NCI-H1048 (cell line): ENCODE measurements at places on chromosomes 16 and 17.

DNA sequence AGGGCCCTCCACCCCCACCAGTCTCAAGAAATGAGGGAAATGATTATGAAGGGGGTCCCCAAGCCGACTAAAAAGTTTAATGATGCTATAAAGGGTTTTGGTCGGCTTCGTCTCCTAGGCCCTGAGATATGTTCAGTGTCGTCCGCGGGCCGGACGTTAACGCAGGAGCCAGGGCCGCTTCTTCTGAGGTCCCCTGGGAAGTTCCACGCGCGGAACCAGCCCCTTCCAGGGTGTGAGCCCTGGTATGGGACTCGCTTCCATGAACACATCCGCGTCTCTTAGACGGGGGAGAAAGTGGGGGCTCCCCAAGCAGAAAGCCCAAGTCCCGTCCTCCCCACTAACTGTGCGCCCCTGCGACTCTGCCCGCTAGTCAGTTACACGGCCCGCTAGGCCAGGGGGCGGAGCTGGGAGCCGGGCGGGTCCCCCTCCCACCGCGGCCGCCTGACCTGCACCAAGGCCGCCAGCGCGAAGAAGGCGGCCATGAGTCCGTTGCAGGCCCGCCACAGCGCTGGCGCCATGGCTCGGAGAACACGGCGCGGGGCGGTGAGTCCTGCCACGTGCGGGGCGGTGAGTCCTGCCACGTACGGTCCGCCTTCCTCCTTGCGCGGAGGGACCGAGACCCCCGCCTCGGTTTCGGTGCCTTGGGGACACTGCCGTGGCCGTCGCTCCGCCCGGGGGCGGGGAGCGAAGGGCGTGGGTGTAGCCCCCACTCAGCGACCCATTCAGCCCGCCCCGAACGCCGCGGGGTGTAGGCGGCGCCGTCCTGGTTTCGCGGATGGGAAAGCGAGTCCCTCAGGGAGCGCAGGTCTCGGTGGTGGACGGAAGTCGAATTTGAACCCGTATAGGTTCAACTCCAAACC lies at the start of gene TMEM220:
TSS of gene TMEM220 (minus strand) at position 690 of the 860 bp plus-strand sequence. CDS start at position 518, 172 bp downstream.
- DNase-seq, result no peak

GRCh38 chr16:78211946-78212345 lies 112.5 kb downstream of the WWOX start:
- no peak for DNase-seq

GRCh38 chr17:338442-339192 lies 14.0 kb downstream of the RPH3AL start:
- no peak for DNase-seq

DNA sequence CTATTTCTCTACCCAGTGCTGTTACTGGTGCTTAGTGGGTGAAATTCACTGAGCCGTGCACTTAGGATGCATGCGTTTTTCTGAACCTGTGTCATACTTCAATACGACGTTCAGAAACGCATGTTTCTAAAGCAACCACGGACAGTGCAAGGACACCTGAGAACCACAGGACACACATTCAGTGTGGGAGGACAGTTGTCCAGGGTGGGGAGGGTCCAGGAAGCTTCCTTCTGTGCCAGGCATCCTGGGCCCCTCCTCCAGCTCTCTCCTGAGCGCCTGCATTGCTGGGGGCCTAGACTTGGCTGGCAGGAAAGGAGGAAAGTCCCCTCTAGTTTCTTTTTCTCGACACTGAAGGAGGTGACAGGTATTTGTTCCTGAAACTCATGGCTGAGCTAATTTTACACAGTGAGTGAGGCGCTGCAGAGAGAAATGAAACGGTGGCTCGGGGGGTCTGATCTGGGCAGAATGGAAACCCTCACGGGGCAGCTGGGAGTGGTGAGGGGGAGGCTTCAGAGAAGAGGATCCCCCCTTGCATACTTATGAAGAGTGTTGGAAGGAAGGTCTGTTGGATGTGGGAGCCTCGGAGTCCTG lies 89.9 kb downstream of the IRF8 start:
- DNase-seq, result no peak

DNA sequence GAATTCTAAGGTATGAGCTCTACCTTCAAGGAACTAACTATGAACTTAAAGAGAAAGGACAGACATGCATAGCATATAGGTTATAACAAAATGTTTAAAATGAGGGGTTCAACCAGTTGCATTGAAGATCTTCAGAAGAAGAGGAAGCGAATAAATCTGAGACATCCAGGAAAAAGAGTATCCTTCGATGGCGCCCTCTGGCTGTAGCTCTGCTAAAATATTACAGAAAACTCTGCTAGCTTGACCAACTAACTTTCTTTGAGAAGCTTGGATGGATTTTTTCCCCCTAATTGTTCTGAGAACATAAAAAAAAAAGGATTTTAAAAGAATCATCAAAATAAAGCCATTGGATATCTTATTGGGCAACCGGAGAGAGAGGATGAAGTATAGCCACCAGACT lies 659.9 kb upstream of the SOX9 start:
- DNase-seq, result no peak

DNA sequence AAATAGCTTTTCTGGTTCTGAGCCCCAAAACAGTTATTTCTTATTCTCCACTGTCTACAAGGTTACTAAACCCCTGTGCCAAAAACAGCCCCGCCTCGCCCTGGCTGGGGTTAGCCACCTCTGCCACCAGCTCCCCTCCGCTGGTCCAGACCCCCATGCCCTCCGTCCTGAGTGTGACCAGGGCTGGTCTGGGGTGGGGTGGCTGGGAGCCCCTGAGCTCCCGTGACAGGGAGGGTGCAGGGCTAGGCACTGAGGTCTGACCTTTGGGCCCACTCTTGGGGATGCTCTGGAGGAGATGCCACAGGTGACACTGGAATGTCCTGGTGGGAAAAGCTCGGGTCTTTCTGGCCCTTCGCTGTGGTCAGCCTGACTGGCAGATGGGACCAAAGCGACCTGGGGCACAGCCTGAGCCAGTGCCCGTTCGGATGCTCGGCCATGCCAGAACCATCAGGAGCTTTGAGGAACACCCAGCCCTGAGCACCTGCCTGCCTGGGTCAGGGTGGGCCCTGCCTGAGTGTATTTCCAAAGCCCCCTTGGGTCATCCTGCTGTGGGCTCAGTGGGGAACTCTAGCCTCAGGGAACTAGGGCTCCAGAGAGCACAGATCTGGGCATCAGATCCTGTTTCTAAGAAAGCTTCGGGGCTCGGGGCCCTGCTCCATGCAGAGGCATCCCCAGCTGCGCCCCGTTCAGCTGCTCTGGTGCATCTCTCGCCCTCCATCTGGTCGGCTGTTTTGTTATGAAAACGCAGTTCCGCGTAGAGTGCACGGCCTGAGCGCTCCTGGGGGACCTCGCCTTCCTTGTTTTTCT lies 72.1 kb upstream of the GNG13 start:
- DNase-seq, result no peak

DNA sequence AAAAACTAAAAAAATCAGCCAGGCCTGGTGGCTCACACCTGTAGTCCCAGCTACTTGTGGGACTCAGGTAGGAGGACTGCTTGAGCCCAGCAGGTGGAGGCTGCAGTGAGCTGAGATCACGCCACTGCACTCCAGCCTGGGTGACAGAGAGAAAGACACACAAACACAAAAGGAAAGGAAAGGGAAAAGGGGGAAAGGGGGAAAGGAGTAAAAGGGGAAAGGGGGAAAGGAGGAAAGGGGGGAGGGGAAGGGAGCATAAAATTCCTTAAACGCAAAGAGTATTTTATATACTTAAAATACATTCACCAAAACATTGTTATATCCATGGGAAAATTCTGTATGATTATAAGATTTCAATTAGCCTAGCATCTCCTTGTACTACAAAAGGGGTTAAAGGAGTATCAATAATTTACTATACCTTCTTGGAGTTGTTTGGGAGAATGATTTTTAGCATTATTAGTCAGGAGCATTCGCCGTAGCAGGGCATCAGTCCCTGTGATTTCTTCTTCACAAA lies 17.3 kb upstream of the BRIP1 start:
- no peak for DNase-seq

DNA sequence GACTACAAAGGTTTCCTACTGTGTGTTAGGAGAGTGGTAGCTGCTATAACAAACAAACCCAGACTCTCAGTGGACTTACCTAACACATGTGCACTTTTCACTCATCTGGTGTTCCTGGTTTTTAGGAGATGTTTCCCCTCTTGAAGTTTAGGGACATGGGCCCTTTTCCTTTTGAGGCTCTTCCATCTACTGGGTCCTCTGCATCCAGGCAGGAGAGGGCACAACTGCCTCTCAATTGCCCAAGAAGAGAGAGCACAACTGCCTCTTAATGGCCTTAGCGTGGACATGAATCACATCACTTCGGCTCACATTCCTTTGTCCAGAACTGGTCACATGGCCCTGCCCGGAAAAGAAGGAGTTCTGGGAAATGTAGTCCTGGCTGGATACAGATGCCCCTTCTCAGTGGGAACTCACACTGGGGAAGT lies 9.8 kb upstream of the TNRC6C start:
- DNase-seq, result no peak

GRCh38 chr17:82536512-82537201 lies 17.1 kb downstream of the FOXK2 start:
- no peak for DNase-seq

- no peak for DNase-seq
These were observed 89.0 kb upstream of the CDH5 start for GRCh38 chr16:66277311-66278070.

DNA sequence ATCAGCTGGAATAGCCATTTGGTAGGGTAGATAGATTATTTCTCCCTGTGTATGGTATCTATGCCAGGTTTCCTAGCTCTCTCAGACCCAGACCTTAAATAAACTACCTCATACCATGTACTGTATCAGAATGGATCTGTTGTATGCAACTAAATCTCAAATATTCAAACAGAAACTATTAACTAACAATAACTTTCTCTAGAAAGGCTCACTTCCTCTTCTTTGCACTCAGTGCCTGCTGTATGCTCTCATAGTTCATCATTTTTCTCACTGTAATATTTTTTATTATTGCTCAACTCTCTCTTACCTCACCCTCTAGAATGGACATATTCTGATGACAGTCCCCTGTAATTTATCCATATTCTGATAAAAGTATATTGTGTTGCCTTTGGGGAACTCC lies 182.4 kb downstream of the TOX3 start:
- no peak for DNase-seq

DNA sequence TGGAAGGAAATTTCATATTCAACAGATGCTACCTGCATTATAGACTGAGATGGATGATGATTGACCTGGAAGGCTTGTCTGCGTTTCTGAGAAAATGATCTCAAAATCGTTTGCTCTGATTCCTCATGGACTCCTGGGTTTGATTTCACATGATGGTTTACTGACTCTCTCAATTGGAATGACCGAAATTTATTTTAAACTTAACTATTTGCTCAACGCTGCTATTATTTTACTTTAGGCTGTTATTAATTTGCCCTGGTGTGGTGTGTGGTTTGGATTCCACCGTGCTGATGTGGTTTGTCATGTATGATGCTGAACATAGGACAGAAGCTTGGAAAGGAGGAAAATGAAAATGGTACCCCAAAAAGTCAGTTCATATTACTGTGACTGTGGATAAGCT lies 37.3 kb upstream of the ELAC2 start:
- DNase-seq, result no peak

DNA sequence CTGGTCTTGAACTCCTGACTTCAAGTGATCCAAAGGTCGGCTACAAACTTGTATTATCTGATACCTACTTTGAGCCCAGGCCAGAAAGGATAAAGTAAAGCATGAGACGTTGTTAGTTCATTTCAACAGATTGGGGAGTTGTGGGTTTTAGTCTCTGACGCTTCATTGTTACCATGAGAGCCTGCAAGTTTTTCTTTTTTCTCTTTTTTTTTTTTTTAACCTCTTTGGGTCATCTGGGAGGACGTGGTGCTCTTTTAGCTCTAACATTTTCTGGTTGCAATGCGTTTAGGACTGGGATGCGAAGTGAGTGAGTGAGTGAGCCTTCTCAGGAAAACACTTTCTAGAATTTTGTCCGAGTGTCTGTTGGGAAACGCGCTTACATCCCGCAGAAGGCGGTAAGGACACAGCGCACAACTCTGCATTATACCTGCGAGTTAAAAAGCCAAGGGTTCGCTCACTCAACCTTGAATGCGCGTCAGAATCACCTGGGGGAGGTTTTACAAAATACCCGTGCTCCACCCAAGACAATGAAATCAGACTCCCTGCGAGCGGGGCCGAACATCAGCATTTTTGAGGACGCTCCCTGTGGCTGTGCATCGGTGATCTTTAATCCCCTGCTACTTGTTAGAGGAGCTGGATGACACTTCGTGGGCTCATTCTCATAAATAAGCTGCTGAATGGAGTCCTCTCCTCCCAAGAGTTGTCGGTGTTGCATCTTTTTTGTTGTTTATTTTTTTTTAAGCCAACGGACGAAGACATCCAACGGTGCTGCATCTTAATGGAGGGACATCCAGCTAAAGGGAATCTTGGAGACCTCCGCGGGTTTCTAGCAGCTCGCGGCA lies 629 bp upstream of the RNF135 start:
- no peak for DNase-seq

GRCh38 chr16:21625026-21625425 lies 25.6 kb downstream of the METTL9 start:
- DNase-seq, result no peak

GRCh38 chr17:82006468-82007227 lies 16.0 kb downstream of the CENPX start:
- no peak for DNase-seq

DNA sequence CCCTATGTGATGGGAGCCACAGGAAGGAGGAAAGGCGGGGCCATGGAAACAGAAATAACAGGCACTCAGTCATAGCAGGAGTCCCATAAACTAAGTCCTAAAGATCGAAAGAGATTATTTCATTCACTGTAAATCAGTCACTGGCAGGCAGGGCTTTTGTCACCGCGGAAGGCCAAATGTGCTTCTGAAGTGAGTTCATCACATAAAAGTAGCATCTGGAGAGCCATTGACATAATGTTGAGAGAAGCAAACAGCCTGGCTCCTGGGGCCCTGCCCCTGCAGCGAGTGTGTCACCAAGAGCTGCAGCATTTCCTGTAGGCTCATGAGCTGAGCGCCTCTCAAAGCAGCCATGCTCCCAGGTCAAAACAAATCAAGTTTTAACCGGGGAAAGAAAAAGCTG lies 476.2 kb downstream of the HAPSTR1 start:
- DNase-seq, result no peak

GRCh38 chr17:27569257-27569722 lies 61.7 kb upstream of the LGALS9 start:
- no peak for DNase-seq

DNA sequence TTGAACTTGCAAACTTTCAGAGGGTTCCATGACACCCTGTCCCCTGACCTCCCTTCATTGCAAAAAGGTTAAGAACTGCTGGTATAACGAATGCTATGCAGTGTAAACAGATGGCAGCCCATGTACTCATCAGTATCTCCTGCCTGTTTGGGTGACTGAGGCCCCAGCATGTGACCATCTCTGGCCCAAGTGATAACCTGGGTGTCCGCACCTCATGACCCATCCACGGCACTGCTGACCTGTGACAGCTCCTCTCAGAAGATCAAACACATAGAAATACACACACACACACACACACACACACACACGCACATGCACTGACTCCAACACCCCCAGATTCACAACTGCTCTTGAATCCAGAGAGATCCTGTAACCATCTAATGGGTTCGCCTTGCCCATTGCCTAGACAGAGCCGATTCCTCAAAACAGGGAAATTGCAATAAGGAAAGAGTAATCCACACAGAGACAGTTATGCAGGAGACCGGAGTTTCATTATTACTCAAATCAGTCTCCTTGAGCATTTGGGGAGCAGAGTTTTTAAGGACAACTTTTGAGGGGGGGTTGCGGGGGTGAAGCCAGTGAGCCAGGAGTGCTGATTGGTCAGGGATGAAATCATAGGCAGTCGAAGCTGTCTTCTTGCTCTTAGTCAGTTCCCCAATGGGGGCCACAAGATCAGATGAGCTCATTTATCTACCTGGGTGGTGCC lies 11.3 kb upstream of the PHOSPHO1 start:
- no peak for DNase-seq
